Mesenchymal stem cell (in vitro differentiated cells and primary cell): ENCODE measurements at places on chromosomes 4 and X.

DNA sequence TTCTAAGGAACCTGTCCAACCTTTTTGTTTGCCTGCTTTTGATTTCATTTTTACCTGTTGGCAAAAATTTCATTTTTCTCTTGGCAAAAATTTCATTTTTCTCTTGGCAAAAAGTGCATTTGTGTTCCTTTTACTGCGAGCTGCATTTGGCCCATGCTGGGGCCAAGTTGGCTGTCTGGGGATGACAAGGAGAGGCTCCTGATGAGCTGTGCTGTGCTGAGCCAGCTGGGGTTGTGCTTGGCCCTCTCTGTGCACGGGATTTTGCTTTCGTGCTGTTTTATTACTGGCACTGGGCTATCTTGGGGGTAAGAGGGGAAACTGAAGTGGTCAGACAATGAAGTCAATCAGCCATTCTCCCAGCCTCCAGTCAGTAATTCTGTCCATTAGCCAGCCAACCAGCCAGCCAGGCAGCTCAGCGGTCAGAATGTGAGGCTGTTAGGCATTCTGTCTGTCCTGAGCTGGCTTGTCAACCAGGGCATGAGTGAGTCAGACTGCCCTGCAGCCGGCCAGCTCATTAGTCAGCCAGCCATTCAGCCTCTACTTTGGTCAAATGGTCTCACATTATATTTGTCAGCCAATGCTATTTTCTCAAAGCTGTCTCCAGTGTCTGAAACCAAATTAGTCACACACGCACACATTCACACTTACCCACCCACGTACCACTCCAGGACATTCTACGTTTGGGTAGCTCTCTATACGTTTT, 56.9 kb upstream of the PRPS1 start:
- DNase-seq = peak; percentile 93

GRCh38 chrX:24314019-24314635, at the start of gene SUPT20HL2:
Gene SUPT20HL2 (minus strand): TSS chrX:24314069. CDS start chrX:24313315, 754 bp downstream.
- no peak for DNase-seq

DNA sequence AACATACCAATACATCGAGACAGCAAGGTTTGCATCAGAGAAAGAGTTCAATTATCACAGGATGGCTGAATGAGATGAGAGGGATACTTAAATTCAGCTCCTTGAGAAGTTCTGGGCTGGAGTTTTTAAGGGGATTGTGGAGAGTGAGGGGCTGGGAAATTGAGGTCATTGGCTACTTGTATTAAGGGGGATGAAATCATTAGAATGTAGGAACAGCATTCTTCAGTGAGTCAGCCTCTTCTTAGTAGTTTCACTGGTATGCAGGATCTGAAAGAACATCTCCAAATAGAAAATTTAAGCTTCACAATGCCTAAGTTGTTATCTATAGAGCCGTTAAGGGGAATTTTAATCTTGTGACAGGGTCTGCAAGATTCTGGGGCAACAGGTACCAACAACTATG, 211.6 kb upstream of the TAPT1 start:
- no peak for DNase-seq

- DNase-seq = no peak
These were observed 210.6 kb upstream of the KLF3 start for GRCh38 chr4:38453253-38453881.

DNA sequence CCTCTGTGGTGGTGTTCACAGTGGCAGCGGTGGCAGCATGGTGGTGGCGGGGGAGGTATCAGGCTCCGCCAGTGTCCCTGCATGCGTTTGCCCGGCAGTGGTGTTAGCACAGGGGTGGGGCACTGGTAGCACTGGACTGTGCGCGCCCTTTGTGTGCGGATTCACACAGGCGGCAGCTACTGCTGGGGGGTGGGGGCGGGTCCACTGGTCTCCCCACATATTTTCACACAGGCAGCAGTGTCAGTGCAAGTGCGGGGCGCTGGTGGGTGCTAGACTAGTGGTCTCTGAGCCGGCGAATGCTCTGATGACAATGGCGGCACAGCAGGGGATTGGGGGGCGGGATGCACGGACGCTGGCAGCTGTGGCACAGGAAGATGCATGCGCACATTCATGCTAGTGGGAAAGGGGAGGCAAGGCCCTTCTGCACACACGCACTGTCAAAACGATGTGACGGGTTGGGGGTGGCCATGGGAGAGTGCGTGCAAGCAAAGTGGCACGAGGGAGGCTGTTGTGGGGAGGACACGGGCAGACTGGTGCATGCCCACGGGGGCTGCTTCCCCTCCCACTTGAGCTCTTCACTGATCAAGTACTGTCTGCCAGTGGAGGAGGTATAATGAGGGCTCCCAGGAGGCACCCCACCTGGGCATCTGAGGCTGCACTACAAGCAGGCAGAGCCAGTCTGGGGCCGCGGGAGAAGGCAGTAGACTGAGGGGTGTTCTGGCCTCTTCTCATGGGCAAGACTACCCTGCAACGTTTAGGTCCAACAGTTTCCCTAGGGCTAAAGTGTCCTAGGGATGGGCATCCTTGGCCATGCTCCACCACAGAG, 53.0 kb downstream of the POF1B start:
- no peak for DNase-seq

- no peak for DNase-seq
These were observed 758 bp upstream of the NR3C2 start for GRCh38 chr4:148442832-148443511.

- no peak for DNase-seq
These were observed 12.1 kb upstream of the ARAP2 start for GRCh38 chr4:36256398-36256891.

DNA sequence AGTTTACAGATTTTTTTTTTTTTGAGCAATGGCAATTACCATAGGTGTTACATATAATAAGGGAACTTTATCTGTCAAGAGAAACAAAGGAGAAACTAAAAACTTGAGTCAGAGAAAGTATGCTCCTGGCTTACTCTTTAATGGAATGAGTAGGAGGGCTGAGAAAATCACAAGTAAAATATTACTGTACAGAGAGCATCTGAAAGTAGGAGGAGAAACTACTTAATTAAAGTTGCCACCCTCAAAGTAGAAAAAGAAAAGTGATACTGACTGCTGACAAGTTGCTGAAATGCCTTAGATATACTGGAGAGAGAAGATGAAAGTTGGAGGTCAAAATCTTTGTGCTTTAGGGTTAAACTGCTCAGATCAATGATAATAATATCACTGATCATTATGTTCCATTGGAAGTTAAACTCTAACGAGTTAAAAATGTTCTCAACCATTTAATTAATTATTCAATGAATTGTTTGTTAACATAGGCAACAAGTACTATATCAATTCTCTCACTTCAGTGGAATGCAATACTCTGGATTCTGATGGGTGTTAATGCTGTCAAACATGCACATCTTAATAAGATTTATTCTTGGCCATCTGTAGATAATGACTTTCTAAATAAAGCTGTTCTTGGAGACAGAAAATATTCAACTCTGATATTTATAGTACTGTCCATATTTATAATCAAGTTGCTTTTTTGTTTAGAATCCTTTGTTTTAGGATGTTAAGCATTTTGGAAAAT, 61.2 kb upstream of the CAMK2D start:
- peak; percentile 30 for DNase-seq

DNA sequence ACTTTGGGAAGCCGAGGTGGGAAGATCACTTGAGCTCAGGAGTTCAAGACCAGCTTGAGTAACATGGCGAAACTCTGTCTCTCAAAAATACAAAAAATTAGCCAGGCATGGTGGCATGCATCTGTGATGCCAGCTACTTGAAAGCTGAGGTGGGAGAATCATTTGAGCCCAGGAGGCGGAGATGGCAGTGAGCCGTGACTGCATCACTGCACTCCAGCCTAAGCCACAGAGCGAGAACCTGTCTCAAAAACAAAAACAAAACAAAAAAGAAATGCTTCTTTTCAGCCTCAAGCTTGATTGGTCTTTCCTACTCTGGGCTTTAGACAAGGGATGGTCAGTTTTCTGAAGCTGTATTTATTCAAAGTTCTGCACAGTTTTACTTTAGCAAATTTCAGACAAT, 15.8 kb upstream of the DHRSX start:
- no peak for DNase-seq

- no peak for DNase-seq
These were observed 54.6 kb downstream of the C4orf50 start for GRCh38 chr4:5963611-5964010.

DNA sequence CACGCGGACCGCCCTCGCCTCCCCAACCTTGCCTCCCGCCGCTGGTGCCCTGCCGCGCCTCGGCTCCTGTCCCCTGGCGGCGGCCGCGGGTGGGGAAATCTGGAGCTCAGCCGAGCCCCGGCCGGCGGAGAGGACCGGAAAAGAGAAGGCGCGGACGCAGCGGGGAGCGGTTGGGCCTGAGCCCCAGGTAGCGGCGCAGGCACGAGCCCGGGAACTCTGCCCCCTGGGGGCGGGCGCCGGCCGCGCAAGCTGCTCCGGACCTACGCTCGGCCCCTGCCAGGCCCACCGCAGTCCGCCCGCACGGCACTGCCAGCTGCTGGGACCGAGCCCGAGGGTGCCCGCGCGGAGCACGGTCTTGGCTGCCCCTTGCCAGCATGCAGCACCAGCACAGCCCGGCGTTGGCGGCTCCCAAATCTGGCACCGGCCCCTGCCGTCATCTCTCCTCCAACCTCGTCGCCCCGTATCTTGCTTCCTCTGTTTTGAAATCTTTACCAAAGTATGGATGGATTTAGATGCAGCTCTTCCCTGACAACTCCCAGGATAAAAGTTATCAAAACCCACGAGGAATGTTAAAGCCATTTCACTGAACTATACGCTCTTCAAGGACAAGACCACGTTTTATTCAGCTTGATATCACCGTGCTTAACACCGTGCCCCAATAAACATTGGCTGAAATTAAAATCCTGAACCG, at the start of gene PRSS12:
Gene PRSS12, minus strand, starts transcription at position 161 of the 691 bp plus-strand sequence. CDS start 283 bp downstream, outside the sequence.
- peak; percentile 70 for DNase-seq

GRCh38 chr4:154465085-154465484, 26.5 kb downstream of the DCHS2 start:
- DNase-seq = no peak

GRCh38 chr4:52358883-52359321, 300.2 kb downstream of the USP46 start:
- no peak for DNase-seq

DNA sequence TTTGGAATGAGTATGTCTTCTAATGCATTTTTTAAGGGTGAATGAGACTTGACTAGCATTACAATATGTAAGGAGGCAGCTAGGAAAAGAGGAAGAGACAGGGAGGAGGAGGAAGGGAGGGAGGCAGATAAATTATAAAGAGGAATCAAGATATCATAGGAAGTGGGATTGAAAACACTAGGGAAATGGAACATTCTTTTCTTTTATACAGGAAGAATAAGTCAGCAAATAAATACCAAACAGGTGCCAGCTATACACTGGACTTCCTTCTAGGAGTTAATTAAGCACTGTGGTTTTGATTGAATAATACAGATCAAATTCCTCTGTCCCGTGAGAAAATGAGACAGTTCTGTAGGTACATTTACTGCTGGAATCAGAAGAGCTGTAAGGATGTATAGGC, 78.6 kb downstream of the PACRGL start:
- no peak for DNase-seq

- no peak for DNase-seq
These were observed 707.8 kb upstream of the AMOT start for GRCh38 chrX:113548308-113549015.

DNA sequence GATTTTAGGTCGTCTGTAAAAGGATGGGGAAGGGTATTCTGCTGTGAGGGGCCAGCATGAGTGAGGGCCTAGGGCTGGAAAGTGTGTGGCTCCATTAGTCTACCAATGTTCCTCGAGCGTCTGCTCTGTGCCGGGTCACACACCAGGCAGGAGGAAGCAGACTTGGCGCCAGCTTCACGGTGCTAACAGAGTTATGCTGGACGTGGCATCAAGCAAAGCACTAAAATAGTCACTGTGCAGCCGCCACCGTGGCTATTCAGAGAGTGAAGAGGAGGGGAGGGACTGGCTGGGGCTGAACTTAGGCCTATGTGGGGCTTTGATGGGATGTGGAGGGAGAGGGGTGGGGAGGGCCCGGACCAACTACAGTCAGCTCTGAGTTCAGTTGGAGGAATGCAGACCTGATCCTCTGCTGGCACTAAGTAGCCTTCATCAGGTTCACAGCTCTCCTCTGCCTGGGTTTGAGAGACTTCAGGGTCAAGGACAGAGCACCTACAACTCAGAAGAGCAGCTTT, 83.9 kb upstream of the MSX1 start:
- DNase-seq = no peak

GRCh38 chr4:160826339-160826679, 1337.5 kb downstream of the FSTL5 start:
- DNase-seq = no peak

DNA sequence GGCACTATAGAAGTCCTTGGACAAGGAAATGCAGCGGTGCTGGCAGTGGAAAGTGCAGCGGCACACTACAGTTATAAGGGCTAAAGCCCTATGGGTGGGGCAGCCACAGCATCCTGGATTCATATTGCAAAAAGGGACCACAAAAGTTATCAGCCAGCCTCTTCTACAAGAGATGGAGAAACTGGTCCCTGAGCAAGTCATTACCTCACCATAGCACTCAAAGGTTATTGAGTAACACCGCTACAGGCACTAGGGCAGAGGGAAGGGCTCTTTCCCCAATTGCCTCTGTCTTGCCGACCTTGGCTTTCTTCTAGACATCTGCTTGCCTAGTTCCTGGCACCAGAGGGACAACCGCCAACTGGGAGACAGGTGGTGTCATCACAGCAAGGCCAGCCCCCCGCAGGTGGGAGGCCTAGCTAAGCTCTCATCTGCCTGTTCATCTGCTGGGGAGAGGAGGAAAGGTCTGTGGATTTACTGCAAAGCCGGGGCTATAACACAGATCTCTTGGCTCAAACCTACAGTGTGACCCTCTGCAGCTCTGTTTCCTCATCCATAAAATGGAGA, 600.0 kb downstream of the BCOR start:
- no peak for DNase-seq

GRCh38 chr4:1171311-1172227, 814 bp downstream of the SPON2 start:
- no peak for DNase-seq

- no peak for DNase-seq
These were observed 3.6 kb downstream of the PSAPL1 start for GRCh38 chr4:7430965-7431695.

- no peak for DNase-seq
These were observed 2.6 kb downstream of the UVSSA start for GRCh38 chr4:1349359-1350168.

GRCh38 chr4:188266386-188266785, 127.1 kb downstream of the TRIML1 start:
- DNase-seq = no peak

GRCh38 chr4:41525129-41525528, 12.8 kb upstream of the LIMCH1 start:
- DNase-seq = peak; percentile 75

DNA sequence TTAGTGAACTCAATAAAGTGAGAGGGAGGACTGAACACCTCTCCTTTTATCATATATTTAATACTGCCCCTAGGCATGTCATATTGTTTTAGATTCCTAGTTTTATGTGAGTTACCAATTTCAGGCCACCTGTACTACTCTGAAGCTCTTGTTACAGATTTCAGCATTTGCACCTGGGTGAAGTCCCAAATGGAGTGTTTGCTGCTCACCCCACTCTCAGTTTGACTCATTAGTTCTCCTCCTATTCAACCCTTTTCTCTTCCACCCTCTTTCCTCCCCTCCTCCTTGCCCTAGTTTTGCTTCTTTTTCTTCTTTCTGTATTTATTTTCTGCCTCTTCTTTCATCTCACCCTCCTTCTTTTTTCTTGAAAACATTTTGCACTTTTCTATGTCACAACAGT, 1852.2 kb upstream of the IGFBP7 start:
- no peak for DNase-seq

GRCh38 chr4:111934314-111934713, 210.9 kb upstream of the FAM241A start:
- DNase-seq = no peak

- no peak for DNase-seq
These were observed 208.1 kb downstream of the ANKRD50 start for GRCh38 chr4:124504431-124504830.

GRCh38 chr4:146470604-146471003, 51.1 kb downstream of the SLC10A7 start:
- DNase-seq = peak; percentile 5

- peak; percentile 18 for DNase-seq
These were observed 9.8 kb upstream of the ACOT9 start for GRCh38 chrX:23752740-23753415.
